ENCODE measurements at places on chromosomes 5 and 9.

DNA sequence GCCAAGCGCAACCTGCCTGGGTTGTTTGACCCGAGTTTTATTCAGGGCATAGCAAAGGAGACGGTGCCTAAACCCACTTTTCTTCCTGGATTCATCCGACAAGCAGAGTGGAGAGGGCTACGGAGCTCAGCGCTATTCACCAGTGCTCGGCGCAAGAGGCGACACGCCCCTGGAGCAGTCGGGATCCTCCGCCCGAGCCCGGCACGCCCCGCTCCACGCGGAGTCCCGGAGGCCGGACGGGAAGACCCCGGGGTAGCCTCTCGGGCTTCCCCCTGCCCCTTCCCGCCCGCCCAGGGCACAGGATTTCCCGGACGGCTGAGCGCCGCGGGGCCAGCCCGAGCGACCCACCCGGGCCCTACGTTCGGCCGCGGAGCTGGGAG lies 427 bp downstream of the SERINC5 start:
- DNase-seq = no peak

GRCh38 chr5:26553079-26553478 lies 485.3 kb downstream of the CDH9 start:
- no peak for DNase-seq

GRCh38 chr5:172692451-172692850 lies 51.4 kb downstream of the NEURL1B start:
- DNase-seq = no peak

GRCh38 chr5:149188383-149188782 lies 47.1 kb downstream of the ABLIM3 start:
- DNase-seq = no peak

DNA sequence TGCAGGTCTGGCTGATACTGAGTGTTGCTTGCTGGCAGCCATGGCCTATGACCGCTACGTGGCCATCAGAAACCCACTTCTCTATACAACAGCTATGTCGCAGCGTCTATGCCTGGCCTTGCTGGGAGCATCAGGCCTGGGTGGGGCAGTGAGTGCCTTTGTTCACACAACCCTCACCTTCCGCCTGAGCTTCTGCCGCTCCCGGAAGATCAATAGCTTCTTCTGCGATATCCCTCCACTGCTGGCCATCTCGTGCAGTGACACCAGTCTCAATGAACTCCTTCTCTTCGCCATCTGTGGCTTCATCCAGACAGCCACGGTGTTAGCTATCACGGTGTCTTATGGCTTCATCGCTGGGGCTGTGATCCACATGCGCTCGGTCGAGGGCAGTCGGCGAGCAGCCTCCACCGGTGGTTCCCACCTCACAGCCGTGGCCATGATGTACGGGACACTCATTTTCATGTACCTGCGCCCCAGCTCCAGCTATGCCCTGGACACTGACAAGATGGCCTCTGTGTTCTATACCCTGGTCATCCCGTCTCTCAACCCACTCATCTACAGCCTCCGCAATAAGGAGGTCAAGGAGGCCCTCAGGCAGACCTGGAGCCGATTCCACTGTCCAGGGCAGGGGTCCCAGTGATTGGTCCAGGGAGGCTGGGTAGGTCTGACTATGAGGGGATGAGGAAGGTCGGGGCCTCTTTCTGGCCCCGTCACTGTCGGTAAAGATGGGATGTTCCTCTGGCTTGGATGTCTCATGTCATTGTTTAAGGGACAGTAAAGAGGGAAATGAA lies 718 bp downstream of the OR5C1 start:
- no peak for DNase-seq

All from CMK (cell line).